CD4-positive, alpha-beta T cell treated with Interleukin-10 for 1 hour (primary cell): ENCODE measurements at places on chromosomes 12 and 14.

DNA sequence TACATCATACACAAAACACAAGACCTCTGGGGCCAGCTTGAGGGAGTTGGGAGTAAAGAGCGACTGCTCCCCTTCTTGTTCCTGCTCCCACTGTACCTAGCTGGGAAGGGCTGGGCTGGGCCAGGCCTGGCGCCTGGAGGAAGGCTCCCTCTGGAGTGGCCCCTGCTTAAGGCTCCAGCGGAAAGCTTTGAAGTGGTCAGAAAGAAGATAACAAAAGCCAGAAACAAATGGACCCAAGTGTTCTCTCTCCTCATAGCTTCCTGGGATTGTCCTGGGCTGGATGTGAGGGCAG is 25.3 kb downstream of the PRPF40B start:
- no peak for DNase-seq

DNA sequence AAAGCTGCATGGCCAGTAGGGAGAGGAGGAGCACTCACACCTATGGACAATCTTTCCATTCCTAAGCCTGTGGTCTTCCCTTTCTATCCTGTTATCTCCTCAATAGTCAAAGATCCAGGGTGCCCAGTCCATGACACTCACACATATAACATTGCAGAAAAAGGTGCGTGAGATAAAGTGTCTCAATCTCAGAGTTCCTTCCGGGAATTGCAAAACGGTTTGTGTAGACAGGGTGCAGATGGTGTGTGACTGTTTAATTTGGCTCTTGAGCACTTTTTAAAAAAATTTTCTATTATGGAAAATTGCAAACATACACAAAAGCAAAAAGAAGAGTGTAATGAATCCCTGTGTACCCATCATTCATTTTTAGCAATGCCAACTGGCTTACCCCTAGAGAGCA is 1493.6 kb downstream of the AACS start:
- DNase-seq: no peak

DNA sequence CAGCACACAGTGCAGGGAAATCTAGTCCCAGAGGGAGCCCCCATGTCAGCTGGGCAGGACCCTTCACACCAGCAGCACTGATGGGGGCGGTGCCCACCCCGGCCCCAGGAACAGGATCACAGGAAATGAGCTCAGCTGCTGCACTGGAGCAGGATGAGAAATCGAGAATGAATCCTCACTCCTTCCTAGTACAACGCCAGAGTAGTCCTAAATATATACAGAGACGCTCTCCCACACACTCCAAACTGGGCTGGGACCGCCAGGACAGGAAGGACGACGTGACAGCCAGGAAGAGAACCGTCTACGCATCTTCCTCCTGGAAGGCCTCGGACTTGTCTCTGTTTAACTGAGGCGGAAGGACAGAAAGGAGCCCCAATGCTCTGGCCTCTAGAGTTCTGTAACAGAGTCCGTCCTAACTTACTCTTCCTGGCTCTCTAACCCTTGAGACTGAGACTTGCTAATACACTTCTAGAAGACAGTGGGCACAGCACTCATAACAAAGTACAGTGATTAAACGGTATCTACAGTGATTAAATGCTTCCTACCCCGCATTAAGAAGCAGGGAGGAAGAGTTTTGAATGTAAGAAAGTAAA is 33.4 kb downstream of the CDC42BPB start:
- no peak for DNase-seq

DNA sequence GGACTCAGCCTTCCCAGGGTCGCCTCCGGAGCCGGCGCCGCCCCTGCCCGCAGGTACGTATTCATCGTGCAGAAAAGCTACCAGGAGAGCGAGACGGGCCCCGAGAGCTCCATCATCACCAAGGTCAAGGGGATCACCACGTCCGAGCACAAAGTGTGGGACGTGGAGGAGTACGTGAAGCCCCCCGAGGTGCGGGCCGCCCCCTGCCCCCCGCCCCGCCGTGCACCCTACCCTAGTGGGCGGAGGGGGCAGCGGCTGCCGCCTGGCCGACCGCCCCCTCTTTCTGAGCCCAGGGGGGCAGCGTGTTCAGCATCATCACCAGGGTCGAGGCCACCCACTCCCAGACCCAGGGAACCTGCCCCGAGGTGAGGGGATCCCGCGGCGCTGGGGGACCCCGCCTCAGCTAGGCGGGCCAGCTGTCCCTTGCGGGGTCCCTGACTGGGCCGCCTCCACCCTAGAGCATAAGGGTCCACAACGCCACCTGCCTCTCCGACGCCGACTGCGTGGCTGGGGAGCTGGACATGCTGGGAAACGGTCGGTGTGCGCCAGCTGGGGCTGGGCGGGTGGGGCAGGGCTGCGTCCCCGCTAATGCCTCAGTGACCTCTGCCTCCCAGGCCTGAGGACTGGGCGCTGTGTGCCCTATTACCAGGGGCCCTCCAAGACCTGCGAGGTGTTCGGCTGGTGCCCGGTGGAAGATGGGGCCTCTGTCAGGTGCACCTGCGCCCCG is 973 bp downstream of the P2RX2 start:
- no peak for DNase-seq

DNA sequence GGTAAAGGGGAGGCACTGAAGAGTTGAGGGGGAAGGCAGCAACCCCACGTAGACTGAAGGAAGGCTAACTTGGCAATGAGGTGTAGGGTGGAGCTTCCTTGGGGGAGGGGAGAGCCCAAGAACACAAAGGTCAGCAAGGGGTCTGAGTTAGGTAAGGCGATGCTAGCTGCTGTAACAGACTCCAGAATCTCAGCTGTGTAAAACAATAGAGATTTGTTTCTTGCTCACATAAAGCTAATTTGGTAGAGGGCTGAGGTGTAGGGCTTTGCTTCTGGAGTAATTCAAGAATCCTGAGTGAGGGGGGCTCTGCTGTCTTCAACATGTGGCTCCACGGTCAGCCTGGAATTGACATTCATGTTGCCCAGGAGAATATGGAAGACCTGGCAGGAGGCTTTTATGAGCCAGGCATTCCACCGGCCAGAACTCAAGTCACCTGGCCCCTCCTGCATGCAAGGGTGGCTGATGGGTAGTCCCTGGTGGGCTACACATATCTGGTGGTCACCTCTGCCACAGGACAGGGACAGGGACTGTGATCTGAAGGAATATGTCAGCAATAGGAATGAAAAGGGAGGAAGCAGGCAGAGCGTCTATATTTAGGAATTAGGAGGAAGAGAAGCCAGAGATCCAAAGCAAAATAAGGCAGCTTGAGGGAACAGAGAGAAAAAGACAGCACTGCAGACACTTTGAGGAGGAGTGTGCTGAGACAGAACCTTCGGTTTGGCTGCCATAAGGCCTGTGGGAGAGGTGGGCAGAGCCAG is 153.7 kb downstream of the ZFP36L1 start:
- DNase-seq: no peak

DNA sequence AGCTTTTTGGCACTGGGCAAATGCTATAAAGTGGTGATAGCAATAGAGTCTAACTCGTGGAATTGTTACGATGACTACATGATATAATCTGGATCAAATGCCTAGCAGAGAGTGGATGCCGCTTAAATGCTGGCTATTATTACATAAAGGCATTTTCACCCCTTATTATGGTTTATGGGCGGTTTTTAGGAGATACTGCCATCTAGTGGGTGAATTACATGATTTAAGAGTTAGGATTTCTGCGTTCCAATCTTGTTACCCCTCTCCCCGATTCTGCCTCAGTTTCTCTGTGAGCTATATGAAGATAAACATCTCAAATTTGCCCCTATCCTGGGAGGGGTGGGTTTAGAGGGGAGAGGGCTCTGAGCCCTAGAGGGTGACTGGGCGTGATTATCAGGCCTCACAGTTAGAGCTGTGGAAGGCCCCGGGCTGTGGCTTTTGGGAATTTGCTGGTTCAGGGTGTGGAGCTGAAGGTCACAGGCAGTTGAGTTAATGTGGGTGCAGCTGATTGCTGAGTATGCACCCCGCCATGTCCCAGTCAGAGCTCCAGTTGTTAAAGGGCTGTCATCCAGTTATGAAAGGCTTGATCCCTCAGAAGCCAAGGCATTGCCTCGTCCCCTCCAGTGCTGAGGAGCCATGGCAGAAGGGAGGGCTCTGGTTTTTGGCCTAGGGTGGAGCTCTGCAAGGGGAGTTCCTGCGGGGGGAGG is 14.4 kb downstream of the CLSTN3 start:
- peak; percentile 47 for DNase-seq

GRCh38 chr14:60721326-60722106 is 2.6 kb downstream of the SIX4 start:
- peak; percentile 16 for DNase-seq

GRCh38 chr12:6018265-6018664 is 73.2 kb upstream of the ANO2 start:
- DNase-seq: no peak

DNA sequence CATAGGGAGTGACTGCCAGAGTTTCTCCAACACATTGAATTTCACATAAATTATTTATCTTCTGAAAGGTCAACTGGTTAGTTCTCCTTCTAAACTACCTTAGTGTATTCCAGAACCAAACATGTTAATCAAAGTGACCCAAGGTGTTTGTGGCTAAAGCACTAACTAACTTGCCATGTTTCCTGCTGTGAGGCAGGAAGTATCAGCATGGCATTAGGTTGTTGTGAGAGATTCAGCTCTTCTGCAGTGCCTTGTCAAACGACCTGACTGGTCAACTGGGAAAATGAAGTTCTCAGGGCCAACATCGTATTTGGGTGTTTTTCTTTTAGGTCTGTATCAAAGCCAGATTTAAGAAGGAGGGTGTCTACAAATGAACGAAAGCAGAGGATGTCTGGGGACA is 448.1 kb downstream of the APAF1 start:
- no peak for DNase-seq

DNA sequence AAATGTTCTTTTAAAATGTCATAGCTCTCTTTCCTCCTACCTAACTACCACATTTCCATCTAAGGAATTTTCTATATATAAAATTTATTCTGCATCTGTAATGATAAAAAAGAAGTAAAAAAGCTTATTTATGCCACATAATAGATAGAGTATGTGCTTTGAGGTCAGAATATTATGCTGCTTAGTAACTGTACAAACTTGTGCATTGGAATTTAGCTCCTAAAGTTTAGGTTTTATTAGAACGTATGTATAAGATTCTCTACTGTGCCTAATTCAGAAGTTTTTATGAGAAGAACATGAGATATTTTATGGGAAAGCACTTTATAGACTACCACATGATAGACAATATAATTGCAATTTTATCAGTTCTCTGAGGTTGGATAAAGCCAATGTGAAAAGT is 384.6 kb downstream of the SLC16A7 start:
- DNase-seq: no peak

DNA sequence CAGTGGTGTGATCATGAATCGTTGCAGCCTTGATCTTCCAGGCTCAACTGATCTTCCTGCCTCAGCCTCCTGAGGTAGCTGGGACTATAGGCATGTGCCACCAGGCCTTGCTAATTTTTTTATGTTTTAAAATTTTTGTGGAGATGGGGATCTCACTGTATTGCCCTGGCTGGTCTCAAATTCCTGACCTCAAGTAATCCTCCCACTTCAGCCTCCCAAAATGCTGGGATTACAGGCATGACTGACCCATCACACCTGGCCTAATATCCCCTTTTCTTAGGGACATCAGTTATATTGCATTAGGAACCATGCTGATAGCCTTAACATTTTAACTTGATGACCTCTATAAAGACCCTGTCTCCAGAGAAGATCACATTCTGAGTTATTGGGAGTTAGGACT is 42.8 kb downstream of the RASSF3 start:
- DNase-seq: no peak

DNA sequence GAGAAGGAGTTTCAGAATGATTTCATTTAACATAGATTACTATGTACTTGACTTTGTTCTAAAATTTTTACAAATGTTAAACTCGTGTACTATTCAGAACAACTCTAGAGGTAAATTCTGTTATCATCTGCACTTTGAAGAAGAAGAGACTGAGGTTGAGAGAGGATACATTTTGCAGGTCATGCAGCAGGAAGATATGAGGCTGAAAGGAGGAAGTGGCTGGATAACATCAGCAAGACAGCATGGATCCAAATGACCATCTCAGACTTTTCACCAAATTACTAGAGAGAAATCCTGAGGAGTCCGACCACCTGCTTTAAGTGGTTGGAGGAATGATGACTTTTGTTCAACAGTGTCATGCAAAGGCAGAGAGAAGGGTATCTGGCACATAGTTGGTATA is 84.9 kb downstream of the ASCL4 start:
- no peak for DNase-seq

DNA sequence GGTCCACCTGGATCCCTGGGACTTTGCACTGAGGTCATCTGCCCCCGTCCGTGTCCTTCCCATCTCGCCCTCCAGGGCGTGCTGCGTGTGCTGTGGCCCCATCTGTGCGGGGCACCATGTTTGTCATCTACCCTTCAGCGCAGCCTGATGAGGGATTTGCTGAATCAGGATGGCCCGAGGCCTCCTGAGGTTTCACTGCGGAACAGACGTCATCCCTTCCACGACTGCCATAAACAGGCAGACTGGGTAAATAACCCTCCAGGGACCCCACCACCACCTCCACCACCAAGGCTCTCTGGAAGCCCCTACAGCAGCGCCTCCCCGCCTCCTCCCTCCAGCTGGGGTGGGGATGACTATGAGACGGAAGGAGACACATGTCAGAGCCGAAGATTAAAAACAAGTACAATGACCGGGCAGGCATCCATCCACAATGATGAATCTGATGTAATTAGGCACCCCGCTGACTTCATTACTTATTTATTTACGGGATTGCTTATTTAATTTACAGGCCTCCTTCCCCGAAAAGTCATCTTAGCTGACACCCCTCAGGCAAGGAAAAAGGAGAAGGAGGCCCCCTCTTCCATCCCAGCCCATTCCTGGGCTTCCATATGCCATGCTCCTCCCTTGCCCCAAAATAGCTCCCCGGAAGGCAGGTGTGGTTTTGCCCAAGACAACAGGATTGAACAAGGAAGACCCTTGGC is 39.4 kb downstream of the NCOR2 start:
- DNase-seq: no peak

GRCh38 chr14:84670796-84671195 is 859.1 kb upstream of the FLRT2 start:
- DNase-seq: no peak

GRCh38 chr12:122888232-122888752 is 7.6 kb downstream of the VPS37B start:
- peak; percentile 83 for DNase-seq

GRCh38 chr12:22409377-22410164 is 75.1 kb upstream of the ST8SIA1 start:
- peak; percentile 82 for DNase-seq

GRCh38 chr14:32300136-32300535 is 29.0 kb upstream of the AKAP6 start:
- DNase-seq: no peak

DNA sequence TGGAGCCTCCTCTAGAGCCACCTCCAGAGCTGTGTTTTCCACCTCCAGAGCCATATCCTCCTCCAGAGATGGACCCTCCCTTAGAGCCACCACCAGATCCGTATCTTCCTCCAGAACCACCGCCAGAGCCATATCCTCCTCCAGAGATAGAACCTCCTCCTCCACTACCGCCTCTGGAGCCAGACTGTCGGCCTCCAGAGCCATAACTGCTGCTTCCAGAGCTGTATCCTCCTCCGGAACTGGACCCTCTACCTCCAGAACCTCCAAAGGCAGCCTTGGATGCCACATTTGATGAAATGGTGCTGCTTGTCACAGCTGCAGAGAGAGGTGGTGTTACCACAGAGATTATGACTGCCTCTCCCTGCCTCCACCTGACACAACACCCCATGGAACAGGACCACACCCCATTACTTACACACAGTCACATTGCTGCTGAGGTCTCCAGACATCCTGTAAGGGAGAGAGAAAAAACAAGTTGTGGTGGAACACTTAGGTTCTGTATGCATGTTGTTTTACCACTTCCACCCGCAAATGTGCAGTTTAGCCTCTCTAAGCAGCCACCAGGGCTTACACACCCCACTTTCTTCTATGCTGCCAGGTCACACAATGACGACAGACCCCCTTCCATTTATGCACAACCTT is 6.8 kb downstream of the KRT2 start:
- DNase-seq: peak; percentile 59
